ENCODE measurements at places on chromosomes 12 and 14.

DNA sequence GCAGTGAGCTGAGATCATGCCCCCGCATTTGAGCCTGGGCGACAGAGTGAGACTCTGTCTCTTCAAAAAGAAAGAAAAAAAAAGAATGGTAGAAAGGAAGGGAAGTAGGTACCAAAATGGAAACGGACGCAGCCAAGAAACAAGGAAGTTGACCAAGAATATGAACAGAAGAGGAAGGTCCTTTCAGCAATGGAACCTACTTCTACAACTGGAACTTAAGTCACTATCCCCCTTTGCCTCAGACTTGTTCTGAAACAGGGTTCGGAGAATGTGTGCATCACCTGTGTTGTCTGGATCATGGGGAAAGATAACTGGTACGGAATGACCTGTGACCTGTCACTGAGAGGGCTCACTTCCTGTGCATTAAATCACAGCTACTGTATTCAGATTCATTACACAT, 43.9 kb upstream of the RNASE1 start:
- DNase-seq: no peak

- DNase-seq: peak; percentile 92
Observed at GRCh38 chr12:85036234-85036707, at the start of the genes LRRIQ1 and TSPAN19. Gene LRRIQ1 (plus strand): TSS chr12:85036351. CDS start chr12:85038177, 1,826 bp downstream. Gene TSPAN19 (minus strand): TSS chr12:85036277. CDS start chr12:85029946, 6,331 bp downstream.

DNA sequence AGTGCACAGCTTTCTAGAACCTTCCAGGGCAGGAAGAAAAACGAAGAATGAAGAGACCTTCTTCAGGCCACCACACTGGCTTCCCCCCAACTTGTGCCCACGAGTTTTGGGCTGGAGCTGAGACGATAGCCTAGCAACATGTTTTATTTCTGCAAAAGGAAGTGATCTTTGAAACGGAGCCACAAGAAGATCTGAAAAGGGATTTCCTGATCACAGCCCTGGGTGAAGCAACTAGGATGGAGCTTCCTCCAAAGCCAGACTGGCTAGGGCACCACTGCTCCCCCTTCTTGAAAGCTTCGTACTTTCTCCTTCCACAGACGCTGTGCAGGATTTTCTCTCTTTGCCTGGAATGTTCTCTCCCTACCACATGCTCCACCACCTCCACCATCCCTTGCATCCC, 418.3 kb downstream of the MED13L start:
- DNase-seq: no peak

- peak; percentile 33 for DNase-seq
Observed at GRCh38 chr14:60215127-60215444, 33.9 kb upstream of the PPM1A start.

DNA sequence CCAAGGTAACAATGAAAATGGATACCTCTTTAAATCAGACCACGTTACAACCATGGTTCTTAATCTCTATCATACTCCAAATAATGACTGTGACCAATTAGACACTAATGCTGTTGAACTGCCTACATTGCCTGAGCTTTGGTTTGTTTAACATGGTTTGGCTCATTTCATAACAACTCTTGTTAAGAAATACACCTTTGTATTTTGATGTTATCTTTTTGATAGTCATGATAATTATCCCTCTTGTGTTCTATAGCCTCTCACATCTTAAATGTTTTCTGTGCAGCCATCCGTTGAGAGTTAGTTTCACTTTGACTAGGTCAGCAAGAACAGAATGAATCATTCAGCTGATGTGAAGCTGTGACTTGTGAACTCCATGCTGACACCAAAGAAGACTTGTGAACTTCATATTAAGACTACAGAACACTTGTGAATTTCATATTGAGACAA, 75.5 kb upstream of the RERGL start:
- DNase-seq: peak; percentile 48

- no peak for DNase-seq
Observed at GRCh38 chr14:61514927-61515326, 180.4 kb upstream of the HIF1A start.

- no peak for DNase-seq
Observed at GRCh38 chr12:93751864-93752610, 74.9 kb downstream of the CRADD start.

GRCh38 chr14:37591941-37592481, 3.0 kb downstream of the FOXA1 start:
- DNase-seq: no peak

DNA sequence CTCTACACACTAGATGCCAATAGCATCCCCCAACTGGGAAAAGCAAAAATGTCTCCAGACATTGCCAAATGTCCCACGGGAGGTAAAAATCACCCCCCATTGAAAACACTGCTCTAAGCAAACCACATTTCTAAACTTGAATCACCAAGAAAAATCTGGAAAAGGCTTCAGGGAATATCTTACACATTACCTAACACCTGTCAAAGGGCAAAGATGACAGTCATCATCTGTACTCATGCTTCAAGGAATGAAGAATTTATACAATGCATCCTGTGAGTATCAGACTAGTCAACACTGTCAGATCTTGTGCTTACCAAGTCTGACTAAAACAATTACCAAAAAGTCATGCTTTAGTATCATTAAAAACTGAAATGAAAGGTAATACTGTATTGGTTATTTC, 161.6 kb upstream of the SOX5 start:
- no peak for DNase-seq

DNA sequence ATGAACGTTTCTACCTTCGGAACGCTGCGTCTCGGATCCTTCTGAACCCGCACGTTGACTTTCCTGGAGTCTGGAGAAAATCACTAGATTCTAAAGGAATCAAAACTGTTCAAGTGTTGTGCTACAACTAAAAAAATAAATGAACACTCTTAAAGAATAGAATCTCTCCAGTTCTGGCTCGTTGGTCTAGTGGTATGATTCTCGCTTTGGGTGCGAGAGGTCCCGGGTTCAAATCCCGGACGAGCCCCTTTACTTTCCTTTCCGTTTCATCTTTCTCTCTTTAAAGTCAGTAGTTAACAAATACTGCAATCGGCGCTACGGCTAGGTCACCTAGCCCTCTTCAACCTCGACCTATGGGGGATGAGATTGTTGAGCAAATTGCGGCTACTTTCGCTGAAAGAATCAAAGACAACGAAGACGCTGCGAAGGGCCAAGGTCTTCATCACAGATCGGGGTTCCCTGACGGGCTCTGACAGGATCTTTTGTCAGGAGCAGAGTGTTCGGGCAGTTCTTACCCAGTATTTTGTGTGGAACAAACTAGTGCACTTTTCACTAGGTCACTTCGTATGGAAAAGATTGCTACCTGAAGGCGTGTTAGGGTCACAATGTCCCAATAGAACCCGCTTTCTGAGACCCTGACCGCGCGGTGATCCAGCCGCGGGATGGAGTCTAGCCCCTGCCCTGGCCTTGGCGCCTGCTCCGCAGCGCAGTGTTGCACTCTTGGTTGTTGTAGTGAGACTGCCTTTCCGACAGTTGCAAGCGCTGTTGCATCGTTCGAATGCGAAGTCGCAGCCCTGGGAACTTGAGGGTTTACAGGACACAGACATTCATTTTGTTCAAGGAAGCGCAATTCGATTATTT, 8.4 kb downstream of the OR6S1 start:
- DNase-seq: peak; percentile 62

GRCh38 chr12:110141389-110141788, 17.2 kb downstream of the IFT81 start:
- DNase-seq: peak; percentile 69

DNA sequence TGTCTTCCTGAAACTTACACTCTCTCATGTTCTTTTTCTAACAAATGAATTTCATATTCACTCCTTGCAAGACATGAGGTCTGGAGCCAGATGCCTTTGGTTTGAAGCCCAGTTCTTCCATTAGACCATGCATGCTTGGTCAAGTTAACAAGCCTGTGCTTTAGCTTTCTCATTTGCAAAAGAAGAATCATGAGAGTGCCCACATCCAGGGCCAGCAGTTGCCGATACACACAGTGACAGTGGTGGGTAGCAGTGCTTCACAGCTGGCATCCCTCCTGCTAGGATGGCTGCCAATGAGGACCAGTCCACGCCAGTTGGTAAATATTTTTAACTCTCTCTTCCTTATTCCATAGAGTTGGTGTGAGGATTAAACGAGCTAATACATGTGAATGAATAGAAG, 163.1 kb downstream of the PHLDA1 start:
- no peak for DNase-seq

GRCh38 chr14:69972755-69973154, 93.5 kb downstream of the SMOC1 start:
- DNase-seq: no peak

GRCh38 chr12:10069976-10070375, 28.8 kb downstream of the CLEC1A start:
- no peak for DNase-seq

GRCh38 chr14:95043314-95043713, 114.0 kb downstream of the DICER1 start:
- no peak for DNase-seq

DNA sequence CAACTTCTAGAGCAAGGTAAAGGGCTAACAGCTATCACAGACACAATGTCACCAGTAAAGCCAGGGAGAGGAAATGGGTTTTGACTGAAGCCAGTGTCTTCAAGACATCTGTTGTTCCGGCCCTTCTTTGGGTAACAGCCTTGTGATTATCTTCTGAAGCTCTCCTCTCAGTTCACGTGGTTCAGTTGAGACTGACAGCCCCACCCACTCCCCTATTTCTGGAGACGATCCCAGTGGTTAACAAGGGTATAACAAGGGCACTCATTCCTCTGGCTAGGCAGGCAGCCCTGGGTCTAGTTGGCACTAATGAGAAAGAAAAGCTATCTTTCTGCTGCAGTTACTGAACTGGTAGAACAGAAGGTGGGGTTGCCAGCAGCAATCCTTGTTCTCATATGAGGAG, 6.9 kb downstream of the GNPTAB start:
- DNase-seq: peak; percentile 36

DNA sequence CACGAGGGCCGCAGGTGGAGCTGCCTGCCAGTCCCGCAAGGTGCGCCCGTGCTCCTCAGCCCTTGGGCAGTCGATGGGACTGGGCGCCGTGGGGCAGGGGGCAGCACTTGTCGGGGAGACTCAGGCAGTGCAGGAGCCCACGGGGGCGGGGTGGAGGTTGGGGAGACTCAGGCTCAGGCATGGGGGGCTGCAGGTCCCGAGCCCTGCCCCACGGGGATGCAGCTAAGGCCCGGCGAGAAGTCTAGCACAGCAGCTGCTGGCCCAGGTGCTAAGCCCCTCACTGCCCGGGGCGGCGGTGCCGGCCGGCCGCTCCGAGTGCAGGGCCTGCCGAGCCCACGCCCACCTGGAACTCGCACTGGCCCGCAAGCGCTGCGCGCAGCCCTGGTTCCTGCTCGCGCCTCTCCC, 39.2 kb upstream of the P2RX7 start:
- no peak for DNase-seq

DNA sequence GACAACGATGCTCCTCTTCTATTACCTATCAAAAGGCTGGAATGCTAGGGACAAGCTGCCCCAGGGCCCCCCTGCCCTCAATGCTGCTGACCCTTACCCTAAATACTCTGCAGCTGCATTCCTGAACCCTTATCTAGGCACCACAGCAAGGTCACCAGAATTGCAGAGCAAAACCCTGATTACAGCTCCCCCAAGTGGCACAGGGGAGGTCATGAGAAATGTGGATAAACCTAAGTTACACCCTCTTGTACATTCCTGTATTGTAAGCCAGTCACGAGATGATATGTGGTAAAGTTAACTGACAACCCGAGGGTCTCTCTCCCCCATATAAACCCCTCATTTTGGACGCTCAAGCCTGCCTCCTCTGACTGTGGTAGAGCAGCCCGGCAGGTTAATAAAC, 411.8 kb upstream of the STXBP6 start:
- DNase-seq: no peak

GRCh38 chr12:8127138-8127537, 3.7 kb downstream of the CLEC4A start:
- DNase-seq: no peak

DNA sequence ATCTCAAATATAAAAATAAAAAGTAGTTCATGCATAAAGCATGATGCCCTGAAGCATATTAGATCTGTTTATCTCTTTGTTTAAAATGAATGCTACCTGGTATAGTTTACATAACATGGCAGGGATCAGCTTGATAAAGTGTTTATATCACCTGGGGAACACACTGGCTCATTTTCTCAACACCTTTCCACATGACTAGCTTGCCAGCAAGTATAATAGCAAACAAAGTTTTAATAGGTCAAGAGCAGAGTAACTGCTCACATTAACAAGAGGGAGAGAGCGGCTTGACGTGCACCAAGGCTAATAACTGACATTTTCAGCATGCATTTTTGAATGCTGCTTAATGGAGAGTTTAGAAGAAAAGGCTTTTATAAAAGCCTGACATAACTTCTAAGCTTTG, 246.4 kb downstream of the EGLN3 start:
- no peak for DNase-seq

DNA sequence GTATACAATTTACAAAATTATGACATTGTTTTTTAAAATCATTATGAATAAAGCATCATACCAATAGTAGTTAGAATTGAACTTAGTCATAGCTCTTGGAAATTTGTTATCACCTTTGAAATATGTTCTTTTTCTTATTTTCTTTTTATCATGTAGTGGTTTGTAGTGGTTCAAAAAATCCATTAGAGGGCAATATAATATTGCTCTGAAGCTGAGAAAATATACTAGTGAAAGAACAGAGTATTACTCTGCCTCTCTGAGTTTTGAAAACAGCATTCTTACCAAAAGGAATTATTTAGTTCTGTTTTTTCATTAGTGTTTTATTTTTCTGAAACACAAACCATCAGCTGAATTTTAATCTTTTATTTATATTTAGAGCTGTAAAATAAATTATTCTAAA, 76.2 kb downstream of the PDZRN4 start:
- DNase-seq: no peak

DNA sequence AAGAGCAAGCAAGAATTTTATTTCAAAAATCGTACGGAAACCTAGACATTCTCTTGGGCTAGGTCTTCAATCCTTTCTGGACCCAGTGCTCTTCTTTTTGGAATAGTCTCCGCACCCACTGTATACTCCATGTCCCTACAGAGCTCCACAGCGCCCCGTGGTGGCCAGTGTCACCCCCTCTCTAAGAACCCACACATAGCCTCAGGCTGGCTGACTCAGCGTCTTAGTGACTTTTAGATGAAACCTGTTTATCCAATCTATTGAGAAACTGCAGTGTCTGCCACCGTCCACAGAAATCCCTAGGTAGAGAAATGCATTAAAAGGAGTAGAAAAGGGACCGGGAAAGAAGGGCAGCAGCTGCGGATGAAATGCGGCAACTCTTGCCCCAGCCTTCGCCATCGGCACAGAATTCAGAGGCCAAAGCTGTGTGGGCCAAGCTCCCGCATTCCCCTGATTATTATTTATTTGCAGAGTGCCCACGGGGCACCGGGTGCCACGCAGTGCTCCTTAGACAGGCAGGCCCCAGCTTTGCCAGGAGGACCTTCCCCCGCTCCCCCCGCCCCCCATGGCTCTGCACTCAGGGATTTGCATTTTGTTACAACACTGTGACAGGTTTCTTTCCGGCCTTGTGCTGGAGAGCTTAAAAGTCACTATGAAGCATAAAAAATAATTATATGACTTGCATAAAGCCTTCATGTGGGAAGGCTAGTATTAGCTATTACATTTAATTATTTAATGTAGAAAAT, 170.1 kb upstream of the FKBP4 start:
- DNase-seq: no peak

DNA sequence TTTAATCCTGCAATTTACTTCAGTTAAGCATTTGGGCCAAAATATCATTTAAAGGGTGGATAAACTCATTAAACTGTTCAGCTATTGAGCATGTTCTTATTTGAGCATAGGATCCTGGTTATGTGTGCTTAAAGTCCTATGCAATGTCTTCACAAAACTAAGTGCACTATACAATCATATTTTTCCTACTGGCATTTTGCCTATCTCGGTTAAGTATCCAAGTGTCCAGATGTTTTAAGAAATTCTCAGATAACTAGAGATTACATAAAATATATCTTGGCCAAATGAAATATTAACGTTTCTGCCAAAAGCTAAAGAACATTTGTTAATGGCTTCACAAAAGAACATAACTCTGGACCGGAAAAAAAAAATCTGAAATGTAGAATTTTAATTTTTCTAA, 250.8 kb upstream of the LRFN5 start:
- DNase-seq: peak; percentile 4

Measured in muscle of back (tissue), 13 donors.